ENCODE measurements at places on chromosomes 16 and 17.

DNA sequence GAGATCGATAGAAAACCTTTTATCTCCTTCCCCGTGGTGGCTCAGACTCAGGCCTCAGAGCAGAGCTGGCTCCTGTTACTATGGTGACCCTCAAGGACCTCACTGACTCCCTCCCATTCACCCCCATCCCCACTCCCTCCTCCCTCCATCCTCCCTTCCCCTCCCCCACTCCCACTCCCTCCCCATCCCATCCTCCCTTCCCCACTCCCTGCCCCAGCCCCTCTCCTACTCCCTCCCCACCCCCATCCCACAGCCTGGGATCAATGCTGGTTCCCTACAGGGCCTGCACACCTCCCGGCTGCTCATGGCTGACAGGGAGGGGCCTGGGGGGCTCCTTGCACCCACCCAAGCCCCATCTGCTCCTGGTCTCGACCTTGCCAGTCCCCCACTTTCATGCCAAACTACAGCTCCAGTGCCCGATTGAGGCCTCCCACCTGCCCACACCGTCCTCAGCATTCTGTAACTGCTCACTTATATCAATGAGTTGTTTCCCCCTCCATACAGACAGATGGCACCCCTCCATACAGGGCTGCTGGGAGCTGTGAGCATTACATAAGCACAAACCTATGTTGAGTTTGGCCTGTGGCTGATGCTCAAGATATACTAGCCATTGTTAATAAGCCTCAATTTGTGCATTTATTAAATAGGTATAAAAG lies 11.6 kb upstream of the RAI1 start:
- DNase-seq = no peak

DNA sequence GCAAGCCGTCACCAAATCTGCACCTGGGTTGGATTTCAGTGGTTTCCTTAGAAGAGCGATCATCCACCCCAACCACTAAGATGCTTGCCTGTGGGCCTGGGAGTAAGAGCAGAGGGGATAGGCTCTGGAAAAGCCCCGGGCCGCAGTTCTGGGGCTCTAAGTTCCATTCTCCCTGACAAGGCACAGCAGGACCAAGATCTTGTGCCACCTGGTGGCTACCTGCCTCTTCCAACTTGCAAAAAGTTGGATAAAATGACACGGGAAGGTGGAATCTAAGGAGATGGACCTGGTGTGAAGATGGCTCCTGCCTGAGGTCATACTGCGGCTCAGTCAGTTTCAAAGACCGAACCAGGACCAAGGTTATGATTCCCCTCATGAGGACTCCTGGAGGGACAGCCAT lies 42.3 kb downstream of the ABCC12 start:
- no peak for DNase-seq

DNA sequence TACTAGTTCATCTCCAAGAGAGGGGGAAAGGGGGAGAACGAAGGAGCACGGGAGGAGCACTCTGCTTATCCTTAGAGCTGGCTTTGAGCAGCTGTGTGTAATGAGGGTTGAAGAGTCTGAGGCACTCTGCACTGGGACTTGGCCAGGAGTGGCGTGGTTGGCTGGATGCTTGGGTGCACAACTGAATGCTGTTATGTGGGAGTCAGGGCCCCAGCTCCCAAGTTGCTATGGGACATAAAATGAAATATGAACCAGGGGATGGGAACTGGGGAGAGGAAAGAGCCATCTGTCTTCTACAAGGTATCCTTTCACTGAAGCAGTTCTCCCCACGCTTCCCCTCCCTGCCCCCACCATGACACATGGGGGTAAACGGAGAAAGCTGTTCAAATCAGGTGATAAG lies 105.9 kb upstream of the ANKFN1 start:
- DNase-seq = no peak

DNA sequence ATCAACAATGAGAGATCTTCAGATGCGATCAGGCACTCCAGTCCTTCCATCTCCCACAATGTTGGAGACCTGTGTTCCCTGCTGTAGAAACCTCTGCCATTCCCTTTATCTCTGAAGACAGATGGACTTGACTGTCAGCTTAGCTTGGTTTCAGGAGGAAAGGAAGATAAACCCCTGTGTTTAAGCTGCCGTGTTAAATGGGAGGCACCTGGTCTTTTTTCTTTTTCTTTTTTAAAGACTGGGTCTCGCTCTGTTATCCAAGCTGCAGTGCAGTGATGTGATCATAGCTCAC lies 63.1 kb downstream of the USP22 start:
- no peak for DNase-seq

DNA sequence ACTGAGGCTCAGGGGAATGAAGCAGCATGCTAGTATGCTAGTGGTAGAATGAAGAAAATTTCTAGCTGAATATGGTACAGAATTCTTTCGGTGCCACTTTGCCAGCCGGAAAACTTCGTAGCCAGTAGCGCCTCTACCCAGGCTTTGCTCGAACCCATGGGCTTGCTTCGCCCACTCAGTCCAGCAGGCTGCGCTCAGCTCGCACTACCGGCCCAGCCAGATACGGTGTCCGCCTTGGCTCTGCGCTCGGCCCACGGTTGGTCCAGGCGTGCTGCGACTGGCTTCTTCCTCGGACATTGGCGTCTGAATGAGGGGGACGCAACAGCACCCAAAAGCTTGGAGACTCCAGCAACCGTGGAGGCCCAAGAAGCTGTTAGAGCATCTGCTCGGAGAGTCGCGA lies 372.5 kb upstream of the CDH8 start:
- no peak for DNase-seq

GRCh38 chr17:8091033-8091687 lies 3.6 kb upstream of the ALOX12B start:
- DNase-seq = no peak

DNA sequence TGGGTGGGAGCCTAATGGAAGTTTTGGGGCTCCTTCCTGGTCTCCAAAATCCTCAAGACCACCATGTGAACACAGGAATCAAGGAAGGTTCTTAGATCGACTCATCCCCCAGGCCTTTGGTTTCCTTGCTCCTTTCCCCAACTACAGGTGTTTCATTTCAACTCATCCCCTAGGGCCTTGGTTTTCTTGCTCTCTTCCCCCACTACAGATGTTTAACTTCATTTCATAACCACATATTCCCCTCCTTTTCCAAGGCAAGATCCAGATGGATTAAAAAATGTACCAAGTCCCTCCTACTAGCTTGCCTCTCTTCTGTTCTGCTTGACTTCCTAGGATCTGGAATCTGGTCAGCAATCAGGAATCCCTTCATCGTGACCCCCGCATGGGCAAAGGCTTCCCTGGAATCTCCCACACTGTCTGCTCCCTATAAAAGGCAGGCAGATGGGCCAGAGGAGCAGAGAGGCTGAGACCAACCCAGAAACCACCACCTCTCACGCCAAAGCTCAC lies at the start of gene CCL11:
Gene CCL11, plus strand, starts transcription at position 457 of the 507 bp plus-strand sequence. CDS start 67 bp downstream, outside the sequence.
- no peak for DNase-seq

- no peak for DNase-seq
These were observed 32.3 kb upstream of the ALKBH5 start for GRCh38 chr17:18151290-18151689.

GRCh38 chr16:65621640-65622039 lies 499.8 kb upstream of the CDH11 start:
- DNase-seq = no peak

GRCh38 chr16:6602405-6602804 lies 730.2 kb upstream of the RBFOX1 start:
- no peak for DNase-seq

- DNase-seq = no peak
These were observed 16.5 kb downstream of the NFE2L1 start for GRCh38 chr17:48064638-48065037.

DNA sequence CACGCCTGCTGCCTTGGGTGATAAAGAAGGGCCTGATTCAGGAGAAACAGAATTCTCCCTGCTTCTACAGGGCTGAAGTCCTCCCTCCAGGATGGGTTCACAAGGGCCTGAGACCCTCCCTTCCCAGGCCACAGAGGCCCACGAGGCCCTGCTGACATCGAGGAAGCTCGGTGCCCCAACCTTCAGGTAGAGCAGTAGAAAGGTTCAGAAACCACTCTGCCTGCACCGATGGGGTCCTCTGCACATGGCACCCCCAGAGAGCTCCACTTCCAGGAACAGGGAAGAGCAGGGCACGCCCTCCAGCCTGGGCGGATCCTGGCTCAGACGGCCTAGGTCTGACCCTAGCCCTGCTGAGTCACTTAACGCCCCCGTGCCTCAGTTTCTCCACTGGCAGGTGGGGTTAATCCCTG lies 773 bp downstream of the CENPX start:
- no peak for DNase-seq

GRCh38 chr17:48568499-48569239 lies 9.5 kb downstream of the HOXB4 start:
- DNase-seq = no peak

All from activated naive CD8-positive, alpha-beta T cell treated with anti-CD3 and anti-CD28 coated beads, Interleukin-2, amount 50 U/mL, for 16 hours (primary cell).